Liver (tissue), 10 donors: ENCODE measurements at places on chromosomes 11 and 22.

DNA sequence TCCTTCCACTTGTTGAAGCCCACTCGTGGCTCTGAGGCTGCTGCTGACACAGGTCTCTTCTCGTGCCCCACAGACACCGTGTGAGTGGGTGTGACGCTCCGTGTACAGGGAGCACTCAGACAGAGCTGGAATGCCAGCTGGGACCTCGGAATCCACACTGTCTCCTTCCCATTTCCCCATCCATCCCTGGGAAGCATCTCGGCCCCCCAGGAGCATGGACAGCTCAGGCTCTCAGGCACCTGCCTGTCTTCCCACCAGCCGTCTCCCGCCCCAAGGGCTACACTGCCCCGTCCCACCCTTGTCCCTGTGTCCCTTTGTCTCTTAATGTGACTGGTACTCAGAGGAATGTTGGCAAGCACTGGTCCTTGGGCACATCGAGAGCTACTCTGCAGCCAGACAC lies 63.8 kb downstream of the ARHGAP8 start:
- DNase-seq: no peak

DNA sequence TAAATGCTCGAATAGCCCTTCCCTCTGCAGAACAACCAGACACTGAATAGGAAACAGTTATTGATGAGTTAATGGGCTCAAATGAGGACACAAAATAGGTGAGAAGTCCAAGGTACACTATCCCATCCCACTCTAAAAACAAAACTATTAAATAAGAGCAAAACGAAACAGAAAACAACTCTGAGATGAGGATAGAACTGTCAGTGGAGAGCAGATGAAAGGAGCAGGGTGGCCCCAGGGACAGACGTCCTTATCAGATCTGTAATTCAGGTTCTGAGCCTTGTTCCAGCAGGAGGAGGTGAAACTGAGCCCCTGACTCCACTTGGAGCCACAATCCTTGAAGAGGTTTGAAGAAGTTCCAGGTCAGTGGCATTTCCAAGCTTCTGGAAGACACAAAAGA lies 8.5 kb upstream of the SNX19 start:
- DNase-seq: no peak

GRCh38 chr22:45584621-45585436 lies 82.1 kb downstream of the FBLN1 start:
- no peak for DNase-seq

DNA sequence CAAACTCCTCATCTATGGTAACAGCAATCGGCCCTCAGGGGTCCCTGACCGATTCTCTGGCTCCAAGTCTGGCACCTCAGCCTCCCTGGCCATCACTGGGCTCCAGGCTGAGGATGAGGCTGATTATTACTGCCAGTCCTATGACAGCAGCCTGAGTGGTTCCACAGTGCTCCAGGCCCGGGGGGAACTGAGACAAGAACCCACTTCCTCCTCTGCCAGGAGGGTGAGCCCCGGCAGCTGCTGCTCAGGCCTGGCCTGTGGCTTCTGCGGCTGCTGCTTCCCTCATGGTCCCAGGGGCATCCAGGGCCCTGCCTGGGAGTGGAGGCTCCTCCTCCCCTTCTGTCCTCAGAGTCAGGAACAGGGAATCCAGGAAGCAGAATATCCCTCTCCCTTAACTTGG lies 98.4 kb downstream of the ZNF280B start:
- no peak for DNase-seq

DNA sequence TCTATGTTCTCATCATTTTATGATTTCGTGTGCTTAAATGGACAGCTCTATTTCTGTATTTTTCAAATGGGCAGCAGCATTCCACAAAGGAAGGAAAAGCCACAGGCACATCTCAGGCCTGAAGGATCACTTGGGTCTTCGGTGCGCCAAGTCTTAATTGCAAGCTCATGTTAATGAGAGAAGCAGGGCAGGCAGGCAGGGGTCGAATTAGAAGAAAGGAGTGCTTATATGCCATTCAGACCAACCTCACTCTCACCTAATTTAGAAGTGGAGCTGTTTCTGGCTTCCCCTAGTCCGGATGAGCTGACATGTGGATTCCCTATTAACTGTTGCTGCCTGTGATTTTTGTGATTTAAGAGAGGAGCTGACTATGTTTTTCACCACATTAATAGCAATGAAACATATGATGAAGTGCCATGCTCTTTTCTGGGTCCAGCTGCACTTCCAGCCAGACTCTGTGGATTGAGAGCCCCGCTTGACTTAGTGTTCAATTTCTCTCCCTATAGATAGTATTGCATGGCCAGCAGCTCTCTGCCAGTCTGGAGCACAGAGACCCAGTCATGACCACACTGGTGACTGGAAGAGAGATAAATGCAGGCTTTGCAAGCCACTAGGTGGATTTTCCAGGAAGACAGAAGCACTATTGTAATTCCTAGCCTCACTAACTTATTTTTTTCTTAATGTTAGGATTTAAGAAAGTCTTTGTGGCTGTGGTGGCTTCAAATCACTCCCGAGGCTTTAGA lies 373.9 kb upstream of the FAT3 start:
- DNase-seq: no peak

GRCh38 chr22:22092974-22093373 lies 110.4 kb upstream of the TOP3B start:
- DNase-seq: no peak

- no peak for DNase-seq
These were observed 67.0 kb downstream of the MAML2 start for GRCh38 chr11:96275801-96276594.

DNA sequence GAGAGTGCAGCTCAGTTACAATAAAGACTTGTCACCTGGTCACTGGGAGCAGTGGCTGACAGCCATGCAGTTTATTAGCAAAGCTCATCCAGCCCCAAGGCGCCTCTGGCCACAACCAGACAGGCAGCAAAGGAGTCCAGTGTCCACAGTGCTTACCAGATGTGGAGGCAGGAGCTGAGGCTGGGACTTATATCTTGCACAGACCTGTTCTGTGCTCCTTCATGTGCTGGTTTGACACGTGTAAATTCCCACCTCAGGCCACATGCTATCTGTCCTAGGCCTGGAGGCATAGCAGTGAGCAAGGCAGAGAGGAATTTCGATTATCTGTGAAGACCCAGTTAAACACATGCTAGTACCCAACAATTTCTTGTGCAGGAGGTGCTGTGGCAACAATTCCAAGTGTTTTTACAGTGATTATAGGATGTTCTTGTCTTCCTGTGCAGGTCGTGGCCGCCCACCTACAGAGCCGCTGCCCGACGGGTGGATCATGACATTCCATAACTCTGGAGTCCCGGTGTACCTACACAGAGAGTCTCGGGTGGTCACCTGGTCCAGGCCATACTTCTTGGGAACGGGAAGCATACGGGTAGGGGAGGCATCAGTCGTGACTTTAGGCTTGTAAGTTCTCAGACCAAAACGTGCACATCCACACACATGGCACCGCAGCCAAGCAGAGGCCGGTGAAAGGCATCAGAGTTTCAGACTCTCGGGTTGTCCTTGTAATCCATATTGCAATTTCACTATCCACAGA lies 9.4 kb downstream of the DGCR8 start:
- DNase-seq: no peak

DNA sequence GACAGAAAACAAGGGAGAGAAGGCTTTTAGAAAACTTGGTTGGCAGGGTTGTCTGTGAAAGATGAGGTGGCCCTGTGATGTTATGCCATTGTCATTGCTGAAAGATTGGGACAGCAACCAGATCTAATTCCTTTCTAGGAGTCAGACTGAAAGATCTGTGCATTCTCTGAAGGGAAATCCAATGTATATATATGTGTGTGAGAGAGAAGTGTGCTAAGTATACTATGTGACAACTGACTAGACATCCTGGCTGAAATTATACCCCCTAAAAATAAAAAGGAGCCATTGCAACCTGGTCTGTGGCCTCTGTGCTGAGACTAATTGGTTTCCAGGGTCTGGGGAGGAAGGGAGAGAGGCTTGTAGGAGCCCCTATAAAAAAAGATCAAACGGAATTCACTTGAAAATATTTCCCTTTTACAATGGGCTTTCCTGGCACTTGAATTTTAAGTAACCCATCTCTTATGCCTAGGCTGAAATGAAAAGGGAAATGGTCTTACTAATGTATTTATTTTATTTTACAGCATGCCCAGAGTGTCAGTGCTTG lies 1.2 kb upstream of the MPPED2 start:
- no peak for DNase-seq

GRCh38 chr11:120146413-120147093 lies 8.6 kb upstream of the TRIM29 start:
- DNase-seq: peak; percentile 29

GRCh38 chr11:93895106-93895862 lies 44.9 kb upstream of the VSTM5 start:
- no peak for DNase-seq

GRCh38 chr11:35112056-35112845 lies 26.7 kb upstream of the CD44 start:
- DNase-seq: no peak

DNA sequence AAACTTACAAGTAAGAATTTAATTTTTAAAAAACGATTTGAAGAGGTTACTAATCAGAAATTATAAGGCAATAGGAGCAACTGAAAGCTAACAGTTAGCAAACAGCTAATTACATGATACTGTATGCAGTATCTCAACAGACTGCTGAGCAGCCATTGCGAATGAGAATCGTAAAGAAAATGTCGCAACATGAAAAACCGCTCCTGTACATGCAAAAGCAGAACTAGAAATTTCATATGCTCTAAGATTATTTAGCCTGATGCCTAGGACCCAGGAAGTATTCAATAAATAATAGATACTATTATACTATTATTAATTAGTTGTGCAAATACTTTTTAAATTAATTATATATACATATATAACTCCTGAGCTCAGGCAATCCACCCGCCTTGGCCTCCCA lies 48.7 kb upstream of the EP300 start:
- DNase-seq: no peak

GRCh38 chr11:63838150-63838677 lies 696 bp upstream of the MARK2 start:
- no peak for DNase-seq

DNA sequence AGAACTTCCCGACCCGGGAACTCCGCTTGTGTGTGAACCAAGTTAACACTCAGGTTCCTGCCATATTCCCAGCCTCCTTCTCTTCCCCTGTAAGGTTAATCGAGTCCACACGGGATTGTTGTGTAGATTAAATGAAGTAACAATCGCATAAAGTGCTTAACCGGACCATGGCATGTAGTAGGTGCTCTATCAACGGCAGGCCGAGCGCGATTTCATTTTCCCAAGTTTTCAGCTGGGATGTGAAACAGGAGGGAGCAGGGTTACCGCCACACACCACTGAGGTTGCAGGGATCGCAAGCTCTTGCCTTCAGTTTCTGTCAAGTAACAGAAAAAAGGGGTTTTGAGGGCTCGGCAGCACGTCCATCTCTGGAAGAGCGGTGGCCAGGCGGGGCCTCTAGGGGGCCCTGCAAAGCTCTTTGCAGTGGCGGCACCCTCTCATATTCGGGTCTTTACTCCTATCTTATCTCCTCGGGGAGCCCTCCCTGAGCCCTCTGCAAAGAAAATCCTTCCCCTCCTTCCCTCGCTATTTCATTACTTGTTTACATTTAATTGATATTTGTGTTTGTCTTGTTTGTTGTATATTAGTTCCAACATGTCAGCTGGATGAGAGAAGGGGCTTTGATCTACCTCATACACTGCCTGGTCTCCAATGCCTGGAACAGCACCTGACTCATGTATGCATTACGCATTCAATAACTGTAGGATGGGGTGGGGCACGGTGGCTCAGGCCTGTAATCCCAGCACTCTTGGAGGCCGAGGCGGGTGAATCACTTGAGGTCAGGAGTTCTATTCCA lies 816 bp upstream of the PLEKHA7 start:
- no peak for DNase-seq

DNA sequence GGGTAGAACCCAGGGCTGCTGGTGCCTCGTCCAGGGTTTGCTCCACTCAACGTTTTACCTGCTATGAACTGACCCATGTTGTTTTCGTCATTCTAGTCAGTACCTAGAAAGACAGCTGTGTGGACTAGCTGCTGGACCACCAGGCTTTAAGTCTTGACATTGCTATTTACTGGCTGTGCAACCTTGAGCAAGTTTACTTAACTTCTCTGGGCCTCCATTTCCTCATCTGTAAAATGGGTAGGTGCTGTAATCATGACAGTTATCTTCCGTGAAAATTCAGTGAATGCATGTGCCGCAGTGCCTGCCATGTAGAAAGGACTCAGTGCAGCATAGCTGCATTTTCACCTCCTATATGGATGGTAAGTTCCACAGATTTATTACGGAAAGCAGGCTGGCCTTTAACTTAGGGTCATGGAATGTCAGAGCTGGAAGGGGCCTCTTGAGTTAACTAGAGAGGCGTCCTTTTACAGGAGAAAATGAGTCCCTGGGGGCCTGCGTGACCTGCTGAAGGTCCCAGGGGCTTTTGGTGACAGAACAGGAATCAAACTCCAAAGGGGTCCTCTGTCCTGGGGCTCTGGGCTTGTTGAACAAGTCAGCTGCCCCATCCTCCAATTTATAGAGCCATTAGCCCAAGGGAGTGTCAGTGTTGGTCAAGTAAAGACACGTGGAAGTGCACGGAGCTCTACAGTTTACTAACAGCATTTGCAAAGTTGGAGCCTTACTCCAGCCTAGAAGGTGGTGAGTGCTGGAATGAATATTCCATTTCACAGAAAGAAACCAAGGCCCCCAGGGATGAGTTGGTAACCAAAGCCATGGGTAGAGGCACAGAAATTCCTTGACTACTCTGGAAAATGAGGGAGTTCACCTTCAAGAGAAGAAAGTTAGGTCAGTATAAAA lies 12.0 kb upstream of the MALAT1 start:
- no peak for DNase-seq

DNA sequence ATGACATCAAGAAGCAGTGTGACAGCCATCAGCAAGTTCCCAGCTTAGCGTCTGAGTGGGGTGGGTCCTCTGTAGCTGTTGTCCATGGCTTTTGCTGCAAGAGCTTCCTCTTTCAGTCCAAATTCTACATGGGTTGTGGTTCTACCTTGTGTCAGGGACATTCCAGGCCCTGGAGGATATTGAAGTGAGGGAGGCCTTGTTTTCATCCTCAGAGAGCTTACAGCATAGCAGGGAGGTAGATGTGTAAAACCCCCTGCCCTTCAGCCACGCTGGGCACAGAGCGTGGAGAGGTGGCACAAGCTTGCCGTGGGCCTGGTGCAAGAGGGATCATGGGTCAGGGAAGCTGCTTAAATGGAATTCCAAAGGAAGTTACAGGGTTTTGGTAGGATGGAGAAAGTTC lies 93.9 kb downstream of the GRIK4 start:
- DNase-seq: no peak

DNA sequence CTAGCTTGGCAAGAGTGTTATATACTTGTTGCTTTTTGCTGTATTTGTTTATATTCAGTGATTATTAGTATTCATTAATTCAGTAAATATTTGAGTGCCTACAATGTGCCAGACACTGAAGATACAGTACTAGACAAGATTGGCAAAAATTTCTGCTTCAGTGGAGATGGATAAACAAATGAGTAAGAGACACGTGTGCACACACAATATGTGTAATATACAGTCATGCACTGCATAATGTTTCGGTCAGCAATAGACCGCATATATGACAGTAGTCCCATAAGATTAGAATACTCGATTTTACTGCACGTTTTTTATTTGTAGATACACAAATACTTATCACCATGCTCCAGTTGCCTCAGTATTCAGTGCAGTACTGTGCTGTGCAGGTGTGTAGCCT lies 104.9 kb upstream of the GAL start:
- no peak for DNase-seq
